ENCODE measurements at places on chromosomes 16 and 17.
A peak's percentile ranks its signal among the peaks of the same experiment; 100 is the strongest.

DNA sequence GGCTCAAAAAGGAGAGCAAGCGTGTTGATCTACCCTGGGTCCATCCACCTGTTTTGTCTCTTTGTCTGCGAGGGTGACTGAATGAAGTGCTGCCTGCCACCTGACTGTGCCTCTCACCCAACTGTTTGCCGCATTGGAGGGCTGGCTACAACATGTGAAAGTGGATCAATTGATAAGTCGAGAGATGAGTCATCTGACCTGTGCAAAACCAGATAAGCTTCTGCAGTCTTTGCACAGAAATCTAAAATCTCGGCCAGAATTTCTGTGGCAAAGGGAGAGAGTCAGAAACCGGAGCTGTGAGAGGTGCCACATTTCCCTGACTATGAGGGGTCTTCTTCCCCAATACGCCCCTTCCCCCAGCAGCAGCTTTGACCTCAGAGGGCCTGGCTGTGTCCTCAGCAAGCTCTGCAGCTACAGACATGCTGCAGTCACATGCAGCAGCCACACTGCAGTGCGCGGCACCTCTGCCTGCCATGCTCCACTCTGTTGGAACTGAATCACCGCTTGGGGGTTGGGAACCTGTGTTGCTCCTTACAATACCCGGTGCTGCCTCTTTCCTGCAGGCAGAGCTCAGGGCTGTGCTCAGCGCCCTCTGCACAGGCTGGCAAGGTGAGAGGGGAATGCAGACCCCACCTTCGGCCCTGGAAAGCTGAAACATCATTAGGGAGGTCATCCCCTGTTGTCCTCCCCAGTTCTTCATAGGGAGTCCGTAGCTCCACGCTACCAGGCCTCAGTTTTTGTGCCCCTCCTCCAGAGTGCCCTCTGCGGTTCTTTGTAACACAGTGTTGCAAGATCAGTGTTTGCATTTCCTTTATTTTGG is 16.2 kb upstream of the HAS3 start:
- peak; percentile 85 for DNase-seq

DNA sequence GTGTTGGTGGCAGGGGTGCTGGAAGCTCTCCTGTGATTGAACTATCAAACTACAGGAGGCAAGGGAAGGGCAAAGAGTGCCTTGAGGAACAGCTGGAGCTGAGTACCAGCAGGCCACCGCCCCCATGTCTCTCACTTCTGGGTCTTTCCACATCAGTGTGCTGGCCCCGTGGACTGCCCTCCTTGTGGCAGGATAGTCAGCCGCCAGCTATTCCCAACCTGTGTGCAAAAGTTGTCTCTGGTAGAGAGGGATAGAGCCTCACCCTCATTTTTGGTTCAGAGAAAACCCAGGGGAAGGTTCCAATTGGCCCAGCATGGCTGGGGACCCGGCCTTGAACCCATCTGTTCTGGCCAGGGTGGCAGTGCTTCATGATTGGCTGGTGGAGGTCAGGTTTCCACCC is 211.8 kb downstream of the IRF8 start:
- no peak for DNase-seq

DNA sequence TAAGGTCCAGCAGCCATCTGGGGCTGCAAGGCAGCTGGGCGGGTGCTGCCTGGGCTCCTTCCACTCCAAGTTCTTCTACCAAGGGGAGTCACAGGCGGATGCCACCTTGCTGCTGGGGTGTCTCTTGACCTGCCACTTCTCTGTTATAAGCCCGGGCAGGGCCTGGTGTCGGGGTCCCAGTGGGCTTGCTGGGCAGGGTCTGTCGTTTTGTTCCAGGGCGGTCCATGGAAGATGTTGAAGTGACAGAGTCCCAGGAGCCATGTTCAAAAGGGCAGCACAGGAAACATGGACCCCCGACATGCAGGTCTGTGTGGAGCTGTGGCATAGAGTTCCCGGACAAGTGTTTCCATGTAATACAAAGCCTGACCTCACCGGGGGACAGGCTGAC is 91.1 kb downstream of the TNFRSF13B start:
- DNase-seq, result no peak

- DNase-seq, result no peak
These were observed 28.9 kb downstream of the LITAF start for GRCh38 chr16:11557801-11558200.

DNA sequence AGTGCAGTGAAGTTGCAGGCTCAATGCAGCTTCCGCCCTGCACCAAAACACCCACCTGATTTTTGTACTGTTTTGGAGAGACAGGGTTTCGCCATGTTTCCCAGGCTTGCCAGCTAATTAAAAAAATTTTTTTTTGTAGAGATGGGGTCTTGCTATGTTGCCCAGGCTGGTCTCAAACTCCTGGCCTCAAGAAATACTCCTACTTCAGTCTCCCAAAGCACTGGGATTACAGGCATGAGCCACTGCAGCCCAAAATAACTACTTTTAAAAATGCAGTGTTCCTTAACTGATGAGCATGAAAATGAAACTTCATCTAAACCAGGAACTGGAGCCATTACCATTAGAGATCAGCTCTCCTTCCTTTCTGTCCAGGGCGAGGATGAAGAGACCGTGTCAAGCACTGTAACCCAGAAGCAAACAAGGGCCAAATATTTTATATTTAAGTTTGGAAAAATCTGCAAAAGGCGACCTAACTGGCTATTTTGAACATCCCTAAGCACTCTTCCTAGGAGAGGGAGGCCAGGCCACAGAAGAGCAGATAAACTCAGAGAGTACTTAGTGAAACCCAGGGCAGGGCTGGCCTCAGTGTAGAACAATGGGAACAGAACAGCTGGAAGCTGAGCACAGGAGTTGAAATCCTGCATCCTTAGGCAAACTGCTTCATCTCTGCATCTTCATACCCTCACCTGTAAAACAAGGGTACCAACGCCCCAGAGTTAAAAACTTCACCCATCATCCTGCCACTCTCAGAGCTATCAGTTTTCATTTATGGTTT is 24.0 kb downstream of the CREBBP start:
- no peak for DNase-seq

GRCh38 chr17:27338536-27338985 is 44.6 kb downstream of the WSB1 start:
- no peak for DNase-seq

- no peak for DNase-seq
These were observed 22.4 kb downstream of the SREBF1 start for GRCh38 chr17:17814162-17815061.
